ENCODE measurements at places on chromosomes 1 and 21.
A peak's percentile ranks its signal among the peaks of the same experiment; 100 is the strongest.

GRCh38 chr1:239388159-239388485 lies 1.8 kb downstream of the CHRM3 start:
- no peak for DNase-seq

DNA sequence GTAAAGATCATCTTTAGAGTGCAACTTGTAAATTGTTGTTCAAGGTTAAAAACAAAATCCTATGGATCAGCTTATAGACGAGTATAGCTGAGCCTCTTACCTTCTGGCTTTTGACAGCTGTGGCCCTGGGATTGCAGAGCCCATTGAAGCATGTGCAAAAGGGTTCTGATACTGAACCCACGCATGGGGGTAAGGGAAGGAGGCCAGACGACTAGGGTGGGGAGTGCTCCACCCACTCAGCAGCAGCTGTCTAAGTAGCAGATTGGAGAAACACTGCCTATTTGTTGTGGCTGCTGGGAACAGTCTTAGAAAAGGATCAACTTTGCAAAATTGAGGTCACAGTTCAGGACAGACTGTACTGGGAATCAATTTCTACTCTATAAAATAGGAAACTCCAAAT lies 16.1 kb downstream of the CD101 start:
- no peak for DNase-seq

- DNase-seq = peak; percentile 40
Measured at GRCh38 chr1:235011064-235011598, 117.5 kb downstream of the TOMM20 start.

GRCh38 chr21:14942801-14943490 lies 121.9 kb downstream of the NRIP1 start:
- DNase-seq = no peak

- peak; percentile 29 for DNase-seq
Measured at GRCh38 chr1:160522622-160523345, at the start of gene SLAMF6. SLAMF6 (minus strand) TSS chr1:160523255; CDS start chr1:160523192, 63 bp downstream.

DNA sequence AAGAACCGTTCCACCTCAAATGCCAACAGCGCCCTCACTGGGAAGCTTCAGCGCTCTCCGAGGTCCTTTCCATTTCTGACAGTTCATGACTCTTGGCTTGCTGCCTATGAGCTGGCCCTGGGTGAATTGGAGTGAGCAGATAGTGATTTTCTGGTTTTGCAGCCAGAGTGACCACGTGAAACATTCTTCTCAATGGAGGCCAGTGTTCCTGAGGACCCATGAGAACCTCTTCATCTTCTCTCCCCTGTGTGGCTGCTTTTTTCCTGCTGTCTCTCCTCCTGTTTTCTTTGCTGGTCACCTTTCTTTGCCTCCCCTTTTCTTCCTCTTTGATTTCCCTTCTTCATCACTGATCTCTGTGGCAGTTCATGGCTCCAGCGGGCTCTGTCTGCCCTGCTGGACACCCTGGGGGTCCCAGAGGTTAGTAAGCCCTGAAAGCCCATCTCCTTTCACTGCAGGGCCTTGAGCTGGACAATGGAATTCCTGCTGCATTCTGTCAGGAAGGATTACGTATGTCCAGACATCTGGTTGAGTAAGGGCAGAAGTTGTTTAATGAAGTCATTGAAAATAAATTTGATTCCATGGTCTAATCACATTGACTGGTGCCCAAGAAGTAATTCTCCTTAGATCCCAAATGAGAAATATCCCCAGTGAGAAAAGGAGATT lies 29.9 kb downstream of the VASH2 start:
- DNase-seq = no peak

DNA sequence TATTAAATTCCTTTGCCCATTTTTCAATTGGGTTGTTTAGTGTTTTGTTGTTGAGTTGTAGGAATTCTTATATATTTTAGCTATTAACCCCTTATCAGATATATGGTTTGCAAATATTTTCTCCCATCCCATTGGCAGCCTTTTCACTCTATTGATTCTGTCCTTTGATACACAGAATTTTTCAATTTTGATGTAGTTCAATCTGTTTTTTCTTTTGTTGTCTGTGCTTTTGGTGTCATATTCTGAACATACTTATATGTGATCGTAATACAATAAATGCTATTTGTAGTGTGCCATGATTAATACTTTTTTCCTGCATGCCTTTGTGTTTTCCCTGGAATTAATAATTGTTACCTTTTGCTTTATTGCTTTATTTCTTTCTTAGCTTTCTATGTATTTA lies 7.8 kb upstream of the LRP8 start:
- DNase-seq = no peak

DNA sequence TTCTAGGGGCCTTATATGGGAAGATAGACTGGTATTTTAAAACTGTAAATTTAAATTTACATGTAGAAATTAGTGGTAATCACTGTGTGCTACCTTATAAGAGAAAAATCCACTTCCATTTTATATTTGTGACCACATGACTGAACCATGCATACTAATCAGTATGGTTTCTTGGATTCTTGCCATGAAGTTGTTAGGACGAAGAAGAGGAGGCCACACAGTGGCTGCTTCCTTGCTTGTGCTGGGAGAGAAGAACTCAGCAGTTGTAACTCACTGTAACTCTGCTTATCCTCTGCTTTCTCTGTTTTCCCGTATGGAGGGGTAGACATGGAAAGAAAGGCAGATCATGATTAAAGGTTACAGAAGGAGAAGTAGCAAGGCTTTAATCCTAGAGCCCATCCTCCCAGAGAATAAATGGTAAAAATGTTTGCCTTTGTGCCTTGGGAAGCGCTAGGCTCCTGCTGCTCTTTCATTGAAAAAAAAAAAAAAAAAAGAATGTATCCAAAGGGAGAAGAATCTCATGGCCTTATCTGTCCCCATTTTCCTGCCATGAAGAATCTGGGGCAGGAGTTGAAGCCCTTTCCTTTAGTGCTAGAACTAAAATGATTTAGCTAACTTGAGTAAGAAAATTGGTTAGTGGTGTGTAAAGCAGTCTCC lies 32.4 kb downstream of the KCTD3 start:
- no peak for DNase-seq

DNA sequence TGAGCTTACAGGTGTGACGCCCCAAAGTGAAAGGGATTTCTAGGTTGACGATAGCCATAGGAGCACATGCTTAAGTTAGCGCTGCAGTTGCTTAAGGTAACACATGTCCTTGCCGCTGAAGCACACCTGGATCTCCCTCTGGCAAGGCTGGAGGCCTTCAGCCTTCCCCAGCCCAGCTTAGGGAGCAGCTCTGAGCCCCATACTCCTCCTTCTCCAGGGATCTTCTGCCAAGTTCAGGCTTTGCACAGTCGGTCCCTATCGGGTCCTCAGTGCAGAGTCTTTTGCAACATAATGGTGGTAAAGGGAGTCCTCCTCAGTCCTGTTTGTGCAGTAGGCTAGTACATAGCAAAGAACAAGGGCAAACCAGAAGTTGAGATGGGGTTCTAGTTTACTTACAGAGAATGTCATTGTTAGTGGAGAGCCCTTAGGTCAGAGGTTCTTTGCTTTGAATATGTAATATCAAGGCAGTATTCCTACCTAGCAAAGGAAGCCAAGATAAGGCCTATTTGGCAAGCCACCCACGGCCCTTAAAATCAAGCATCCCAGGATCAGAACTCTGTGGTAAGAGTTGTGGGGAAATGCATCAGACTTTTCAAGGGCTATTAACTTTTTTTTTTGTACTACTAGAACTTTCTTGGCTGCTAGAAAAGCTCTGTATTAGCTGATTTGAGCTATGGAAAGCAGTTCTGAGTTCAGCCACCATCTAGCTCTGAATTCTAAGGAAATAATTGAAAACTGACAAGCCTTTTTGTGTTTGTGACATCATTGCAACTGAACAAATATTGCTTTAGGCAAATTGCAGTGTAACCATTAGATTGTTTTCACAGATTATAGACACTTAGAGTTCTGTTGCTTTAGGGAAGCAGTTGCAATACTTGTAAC lies 1.4 kb downstream of the EVA1C start:
- DNase-seq = no peak

- DNase-seq = no peak
Measured at GRCh38 chr21:22813201-22813600, 1815.0 kb downstream of the NCAM2 start.

DNA sequence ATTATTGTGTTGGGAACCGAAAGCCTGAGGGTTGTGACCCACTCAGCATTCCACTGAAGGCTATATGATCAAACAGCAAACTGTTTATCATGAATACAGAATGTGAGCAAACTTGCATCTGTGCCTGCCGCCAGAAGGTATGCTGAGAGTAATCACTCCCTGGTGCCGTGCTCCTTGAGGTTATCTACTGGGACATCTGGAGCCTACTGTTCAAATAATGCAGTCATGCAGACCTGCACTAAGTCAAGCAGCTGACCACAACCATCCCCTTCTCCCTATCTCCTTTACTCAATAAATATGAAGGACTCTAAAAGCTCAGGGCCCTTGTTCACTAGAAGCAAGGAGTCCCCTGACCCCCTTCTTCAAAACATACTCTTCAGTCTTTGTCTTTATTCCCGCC lies 13.5 kb downstream of the GSTM5 start:
- no peak for DNase-seq

- no peak for DNase-seq
Measured at GRCh38 chr1:4058706-4059105, 158.6 kb upstream of the C1orf174 start.

DNA sequence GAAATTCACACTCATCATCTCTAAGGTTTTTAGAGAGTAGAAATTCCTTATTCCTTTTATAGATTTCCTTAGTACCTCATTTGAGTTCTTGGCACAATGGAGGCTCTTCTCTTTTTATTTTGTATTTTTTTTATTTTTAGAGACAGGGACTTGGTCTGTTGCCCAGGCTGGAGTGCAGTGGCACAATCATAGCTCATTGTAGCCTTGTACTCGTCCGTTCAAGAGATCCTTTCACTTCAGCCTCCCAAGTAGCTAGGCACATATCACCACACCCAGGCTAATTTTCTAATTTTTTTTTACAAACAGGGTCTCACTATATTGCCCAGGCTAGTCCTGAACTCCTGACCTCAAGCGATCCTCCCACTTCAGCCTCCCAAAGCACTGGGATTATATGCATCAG lies 29.6 kb downstream of the RGL1 start:
- DNase-seq = no peak

GRCh38 chr1:183804916-183805841 lies at the start of gene RGL1:
RGL1 (plus strand) TSS chr1:183805120; CDS start chr1:183805298, 178 bp downstream.
- DNase-seq = no peak

DNA sequence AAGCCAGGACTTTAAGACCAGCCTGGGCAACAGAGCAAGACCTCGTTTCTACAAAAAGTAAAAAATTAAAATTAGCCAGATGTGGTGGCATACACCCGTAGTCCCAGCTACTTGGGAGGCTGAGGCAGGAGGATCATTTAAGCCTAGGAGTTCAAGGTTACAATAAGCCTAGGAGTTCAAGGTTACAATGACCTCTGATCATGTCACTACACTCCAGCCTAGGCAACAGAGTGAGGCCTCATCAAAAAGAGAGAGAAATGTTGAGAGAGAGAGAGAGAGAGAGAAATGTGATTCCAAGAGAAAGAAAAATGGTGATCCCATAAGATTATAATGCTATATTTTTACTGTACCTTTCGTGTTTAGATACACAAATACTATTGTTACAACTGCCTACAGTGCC lies 60.2 kb downstream of the PACC1 start:
- no peak for DNase-seq

DNA sequence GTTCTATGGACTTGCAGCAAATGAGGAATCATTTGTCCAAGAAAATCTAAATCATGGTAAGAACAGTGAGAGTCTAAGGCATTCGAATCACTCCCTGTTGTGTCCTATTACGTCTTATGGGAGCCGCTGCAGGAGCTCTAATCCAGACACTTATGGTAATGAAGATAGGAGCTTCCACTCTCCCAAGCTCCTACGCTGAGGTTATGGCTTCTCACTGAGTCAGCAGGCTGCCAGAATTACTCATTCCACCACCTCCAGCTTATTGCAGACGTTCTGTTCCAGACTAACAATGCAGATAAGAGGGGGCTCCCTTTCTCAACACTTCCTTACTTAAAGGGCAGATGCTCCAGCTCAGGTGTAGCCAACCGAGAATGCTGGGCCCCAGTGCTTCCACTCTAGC lies 212.6 kb downstream of the GREM2 start:
- no peak for DNase-seq
